ENCODE measurements at places on chromosomes 5 and 9.
A peak's percentile ranks its signal among the peaks of the same experiment; 100 is the strongest.

GRCh38 chr5:93394301-93394700, 186.7 kb downstream of the NR2F1-AS1 start:
- DNase-seq = no peak

GRCh38 chr5:173453167-173453566, 125.0 kb upstream of the STC2 start:
- DNase-seq = no peak

GRCh38 chr9:106701611-106702010, 161.4 kb upstream of the ZNF462 start:
- no peak for DNase-seq

DNA sequence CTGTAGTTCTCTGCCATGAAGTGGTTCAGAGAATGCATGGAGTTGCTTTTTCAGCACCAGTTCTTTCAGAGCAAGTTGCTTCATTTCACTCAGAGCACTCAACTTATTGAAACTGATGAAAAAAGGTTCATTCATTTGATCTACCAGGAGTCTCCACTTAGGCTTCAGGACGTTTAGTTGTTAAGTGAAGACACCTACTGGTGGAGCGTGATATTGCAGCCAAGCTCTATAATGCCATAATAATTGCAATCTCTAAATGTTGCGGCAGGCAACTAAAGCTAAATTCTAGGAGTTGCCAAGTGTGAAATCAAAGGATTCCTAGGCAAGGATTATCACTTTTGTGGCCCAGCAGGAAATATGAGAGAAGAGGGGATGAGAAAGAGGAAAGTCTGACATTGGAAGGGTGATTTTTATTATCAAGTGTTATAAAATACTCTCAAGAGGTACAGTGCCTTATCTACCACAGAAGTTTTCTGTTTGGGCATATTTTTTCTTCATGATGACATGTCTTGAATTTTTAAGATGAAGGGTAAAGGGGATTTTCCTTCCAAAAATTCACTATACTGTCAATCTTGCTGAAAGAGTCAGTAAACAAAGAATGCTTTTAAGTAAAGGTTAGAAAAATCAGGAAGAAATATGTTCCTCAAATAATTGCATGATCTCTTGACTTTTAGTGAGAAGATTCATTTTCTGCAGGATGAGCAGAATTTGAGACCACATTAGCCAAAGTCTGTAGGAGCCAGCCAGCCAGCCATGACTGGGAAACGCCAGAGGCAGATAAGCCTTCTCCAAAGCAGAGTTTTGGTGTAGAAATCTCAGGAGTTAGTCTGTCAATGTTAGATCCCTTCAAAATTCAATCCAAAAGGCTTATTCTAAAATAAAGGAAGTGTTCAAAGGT, 83.4 kb downstream of the SH3PXD2B start:
- peak; percentile 61 for DNase-seq

GRCh38 chr5:155250596-155250995, 237.0 kb downstream of the KIF4B start:
- DNase-seq = no peak

GRCh38 chr9:113184539-113184938, 33.7 kb downstream of the SLC31A2 start:
- DNase-seq = no peak

GRCh38 chr9:90870621-90871326, 69.2 kb downstream of the SYK start:
- peak; percentile 60 for DNase-seq

GRCh38 chr5:36417668-36418067, 116.0 kb upstream of the RANBP3L start:
- no peak for DNase-seq

DNA sequence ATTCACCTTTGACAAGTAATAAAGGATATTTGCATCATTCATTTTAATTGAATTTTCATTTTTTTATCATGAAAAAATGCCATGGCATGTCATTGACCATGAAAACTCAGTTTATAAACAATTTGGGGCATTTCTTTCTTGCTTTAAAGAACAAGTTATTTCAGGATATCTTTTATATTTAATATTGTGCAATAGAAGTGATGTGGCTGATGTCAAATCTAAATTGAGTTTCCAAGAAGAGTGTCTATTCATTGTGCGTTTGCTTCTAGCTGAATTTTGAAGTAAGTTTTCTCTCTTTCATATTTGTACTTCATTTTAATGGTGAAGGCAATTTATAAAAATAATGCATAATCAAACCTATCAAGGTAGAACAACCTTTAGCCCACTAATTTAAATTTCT, 30.5 kb downstream of the MACIR start:
- DNase-seq = no peak

DNA sequence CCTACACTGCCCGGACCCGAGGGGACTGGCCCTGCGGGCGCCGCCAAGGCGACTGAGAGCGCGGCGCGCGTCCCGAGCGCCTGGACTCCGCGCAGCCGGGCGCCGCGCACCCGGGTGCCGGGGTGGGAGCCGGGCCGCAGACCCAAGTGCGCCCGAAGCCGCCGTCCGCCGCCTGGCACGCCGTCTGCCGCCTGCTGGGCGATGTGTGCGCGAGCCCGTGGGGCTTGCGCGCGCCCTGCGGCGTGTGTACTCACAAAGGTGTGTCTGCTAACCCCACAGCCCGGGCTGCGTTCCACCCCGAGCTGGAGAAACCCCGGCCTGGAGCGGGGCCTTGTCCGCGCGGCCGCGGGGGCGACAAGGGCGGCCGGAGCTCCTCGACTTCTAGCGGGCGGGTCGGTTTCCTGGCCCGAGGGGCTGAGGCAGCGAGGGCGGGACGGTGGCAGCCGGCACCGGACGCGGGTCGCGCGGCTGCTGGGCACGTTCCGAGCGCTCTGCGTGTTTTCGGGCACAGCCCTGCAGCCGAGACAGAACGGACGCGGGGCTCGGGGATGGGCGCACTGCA, 1.1 kb upstream of the ZSWIM6 start:
- peak; percentile 59 for DNase-seq

DNA sequence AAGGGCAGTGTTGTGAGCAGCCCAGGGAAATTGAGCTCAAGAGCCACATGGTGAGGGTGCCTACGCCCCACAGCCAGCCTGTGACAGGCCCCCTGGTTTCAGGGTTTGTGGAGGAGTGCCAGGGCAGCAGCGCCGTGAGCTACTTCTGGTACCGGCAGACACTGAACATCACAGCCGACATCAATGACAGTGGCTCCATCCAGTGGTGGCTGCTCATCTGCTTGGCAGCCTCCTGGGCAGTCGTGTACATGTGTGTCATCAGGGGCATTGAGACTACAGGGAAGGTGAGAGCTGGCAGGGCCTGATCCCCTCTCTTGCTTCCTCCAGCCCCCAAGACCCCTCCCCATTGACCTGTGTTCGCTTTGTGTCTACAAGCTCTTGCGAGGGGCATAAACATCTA, 10.2 kb downstream of the SLC6A18 start:
- no peak for DNase-seq

DNA sequence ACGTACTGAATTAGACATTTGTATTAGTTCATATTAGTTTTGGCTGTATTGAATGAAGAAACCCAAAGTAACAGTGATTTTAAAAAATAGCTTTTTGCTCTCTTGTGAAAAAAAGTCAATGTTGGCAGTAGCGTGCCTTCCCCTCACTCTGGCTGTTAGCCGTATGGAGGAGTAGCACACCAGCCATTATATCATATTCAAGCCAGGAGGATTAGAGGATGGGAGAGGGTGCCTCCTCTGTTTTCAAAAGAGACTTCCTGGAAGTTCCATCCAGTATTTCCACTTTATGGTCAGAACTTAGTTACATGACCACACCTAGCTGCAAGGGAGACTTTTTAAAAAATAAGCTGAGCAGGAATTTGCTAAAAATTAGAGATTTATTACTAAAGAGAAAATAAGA, 41.2 kb downstream of the GPR21 start:
- DNase-seq = no peak

DNA sequence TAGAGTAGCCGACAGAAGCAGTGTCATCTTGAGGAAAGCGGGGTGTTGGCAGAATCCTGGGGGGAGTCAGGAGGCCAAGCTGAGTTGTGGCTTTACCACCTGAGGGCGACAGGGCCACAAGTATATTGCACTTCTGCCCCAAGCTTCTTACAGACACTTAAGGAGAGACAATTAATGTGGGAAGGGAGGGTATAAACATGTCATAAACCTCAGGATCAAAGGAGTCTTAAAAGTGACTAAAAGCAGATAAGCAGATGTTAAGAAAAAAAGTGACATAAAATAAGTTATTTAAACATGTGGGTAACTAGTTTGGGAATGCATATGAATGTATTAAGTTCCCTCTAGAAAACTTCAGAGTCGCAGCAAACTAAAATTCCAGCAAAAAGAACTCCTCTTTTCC, 63.9 kb downstream of the ERAP1 start:
- DNase-seq = no peak

GRCh38 chr5:108297042-108297601, 84.8 kb downstream of the FBXL17 start:
- no peak for DNase-seq

DNA sequence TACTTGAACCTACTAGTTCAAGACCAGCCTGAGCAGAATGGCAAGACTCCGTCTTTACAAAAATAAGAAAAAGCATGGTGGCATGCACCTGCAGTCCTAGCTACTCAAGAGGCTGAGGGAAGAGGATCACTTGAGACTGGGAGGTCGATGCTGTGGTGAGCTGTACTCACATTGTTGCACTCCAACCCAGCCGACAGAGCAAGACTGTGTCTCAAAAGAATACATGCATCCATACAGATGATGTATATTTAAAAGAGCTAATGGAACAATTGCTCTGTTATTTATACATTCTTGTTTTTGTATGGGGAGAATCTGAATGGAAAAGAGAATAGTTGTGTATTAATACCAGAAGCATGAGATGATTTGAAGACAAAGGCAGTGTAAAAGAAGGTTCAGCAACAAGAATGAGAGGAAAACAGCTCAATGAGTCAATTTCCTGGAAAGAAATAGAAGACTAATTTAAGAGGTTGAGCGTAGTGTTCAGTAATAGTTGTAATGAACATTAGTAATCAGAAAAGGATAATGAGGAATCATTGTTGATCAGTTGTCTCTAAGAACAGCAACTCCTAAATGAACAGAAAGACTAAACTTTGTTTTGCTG, 1.9 kb upstream of the LRRC70 start:
- no peak for DNase-seq

DNA sequence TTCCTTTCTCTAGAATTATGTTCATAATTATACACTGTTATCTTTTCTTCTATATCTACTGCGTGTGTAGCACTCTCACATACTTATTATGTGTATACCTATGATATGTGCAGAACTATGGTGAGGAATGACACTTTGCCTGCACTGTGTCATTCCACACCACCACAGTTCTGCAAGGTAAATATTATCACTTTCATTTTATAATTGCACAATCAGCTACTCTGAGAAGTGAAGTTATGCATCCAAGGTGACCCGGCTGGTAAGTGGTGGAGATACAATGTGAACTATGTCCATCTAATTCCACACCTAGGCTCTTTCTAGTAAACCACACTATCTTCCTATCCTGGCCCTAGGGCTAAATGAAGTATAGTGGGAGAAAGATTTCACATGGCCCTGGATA, 170.1 kb upstream of the ATP10B start:
- DNase-seq = no peak

- no peak for DNase-seq
Observed at GRCh38 chr5:16869821-16870796, 66.0 kb downstream of the MYO10 start.
